Stimulated activated CD4-positive, alpha-beta T cell treated with anti-CD3 and anti-CD28 coated beads, Interleukin-12 subunit alpha, Interleukin-12 subunit beta, amount 100 ng/mL, for 4 hours (primary cell): ENCODE measurements at places on chromosomes 7 and 10.

DNA sequence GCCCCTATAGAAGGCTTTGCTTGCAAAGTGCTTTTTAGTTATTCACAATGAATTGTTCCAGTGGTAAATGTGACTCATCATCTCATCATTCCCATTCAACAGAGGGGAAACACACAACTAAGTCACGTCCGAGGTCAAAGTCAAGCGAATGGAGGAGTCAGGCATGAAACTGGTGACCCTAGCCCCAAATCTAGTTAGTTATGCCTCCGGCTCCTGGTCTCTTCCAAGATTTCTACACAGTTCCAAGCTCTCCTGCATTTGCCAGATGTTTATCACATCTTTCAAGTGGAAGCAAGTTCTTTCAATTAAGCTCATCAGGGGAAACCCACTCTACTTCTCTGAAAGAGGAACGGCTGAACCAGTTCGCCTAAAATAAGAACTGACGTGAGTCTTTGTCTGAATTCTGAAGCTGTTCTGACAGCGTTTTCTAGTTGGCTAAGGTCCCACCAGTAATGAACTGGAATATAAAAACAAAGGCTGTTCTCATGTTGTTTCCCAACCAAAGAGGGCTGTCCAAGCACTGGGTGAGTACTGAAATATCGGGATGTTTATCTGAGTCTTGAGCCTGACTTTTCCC is 140.9 kb upstream of the NRBF2 start:
- no peak for DNase-seq

DNA sequence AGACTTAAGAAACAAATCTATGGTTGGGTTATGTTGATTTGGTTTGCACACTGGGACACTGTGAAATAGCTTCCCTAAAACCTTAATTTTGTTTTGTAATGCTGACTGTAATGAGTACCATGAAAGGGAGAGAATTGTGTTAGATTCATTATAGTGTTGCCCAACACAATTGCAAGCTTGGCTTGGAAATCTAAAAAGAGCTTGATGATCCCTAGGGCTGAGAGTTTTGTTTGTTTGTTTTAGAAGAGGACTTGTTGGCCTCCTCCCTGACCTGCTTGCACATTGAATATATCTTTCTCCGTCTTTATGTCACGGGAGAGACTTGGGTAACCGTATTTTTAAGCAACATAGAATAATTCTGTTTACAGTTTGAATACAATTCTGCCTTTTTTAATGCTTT is 410.1 kb downstream of the ARL4A start:
- no peak for DNase-seq

GRCh38 chr7:122457325-122457724 is 152.8 kb upstream of the FEZF1 start:
- no peak for DNase-seq

GRCh38 chr10:111967547-111967946 is 216.0 kb downstream of the GPAM start:
- DNase-seq = no peak

- DNase-seq = no peak
Measured at GRCh38 chr7:45525057-45525456, 49.1 kb upstream of the ADCY1 start.

DNA sequence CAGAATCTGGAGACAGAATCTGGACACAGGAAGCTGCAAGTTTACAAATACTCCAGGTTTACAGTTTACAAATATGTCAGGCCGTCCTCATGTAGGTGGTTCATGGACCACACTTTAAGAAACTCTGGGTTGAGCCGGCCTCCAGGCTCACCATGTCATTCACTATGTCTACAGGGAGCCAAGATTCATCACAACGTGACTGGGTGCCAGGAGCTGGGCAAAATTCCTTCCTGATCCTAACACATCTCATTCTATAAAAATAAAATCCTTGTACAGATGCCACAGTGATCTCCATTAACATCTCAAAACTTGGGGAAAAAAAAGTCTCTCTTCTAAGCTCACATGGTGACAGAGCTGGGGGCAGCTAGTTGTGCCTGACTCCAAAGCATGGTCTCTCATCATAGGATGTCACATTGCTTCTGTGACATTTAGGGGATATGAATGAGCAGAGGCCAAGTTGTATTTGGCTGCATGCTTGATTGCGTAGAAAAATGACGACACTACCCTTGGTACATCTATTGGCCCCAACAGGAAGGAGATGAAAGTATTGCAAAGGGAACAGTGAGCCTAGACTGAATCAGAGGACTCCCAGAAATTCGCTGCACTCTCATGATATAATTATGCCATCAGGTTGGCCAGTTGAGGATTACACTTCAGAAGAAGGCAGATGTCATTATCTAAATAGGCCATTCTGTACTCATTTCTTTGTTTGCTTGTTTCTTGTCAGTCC is 35.9 kb downstream of the MTURN start:
- no peak for DNase-seq

GRCh38 chr7:130293521-130293920 is 560 bp downstream of the CPA4 start:
- no peak for DNase-seq

DNA sequence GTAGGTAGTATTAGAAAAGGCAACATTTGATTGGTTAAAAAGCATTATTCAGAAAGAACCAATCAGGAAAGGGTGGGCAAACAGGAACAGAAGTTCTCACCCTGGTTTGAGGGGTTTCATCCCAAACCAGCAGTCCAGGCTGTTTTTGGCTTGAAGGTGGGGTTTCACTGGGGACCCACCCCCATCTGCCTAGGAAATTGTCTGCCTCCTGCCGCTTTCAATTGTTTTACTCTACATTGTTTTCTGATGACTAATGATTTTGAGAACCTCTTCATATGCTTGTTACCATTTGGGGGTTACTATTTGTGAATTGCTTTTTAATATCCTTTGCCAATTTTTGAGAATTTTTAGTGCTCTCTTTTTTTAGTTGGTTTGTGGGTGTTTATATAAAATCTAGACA is 3.3 kb upstream of the PCBD1 start:
- no peak for DNase-seq

DNA sequence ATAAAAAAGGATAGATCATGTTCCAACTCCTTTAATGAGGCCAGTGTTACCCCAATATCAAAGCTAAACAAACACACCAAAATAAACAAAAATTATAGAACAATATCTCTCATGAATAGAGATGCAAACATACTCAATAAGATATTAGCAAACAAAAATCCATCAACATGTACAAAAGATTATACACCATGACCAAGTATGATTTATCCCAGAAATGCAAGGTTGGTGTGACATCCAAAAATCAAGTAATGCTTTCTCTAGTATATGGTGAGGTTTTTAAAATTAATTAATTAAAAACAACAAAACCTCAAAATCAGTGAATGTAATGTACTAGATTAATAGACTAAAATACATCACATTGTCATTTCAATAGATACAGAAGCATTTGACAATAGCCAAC is 11.0 kb upstream of the MSMB start:
- DNase-seq = no peak

DNA sequence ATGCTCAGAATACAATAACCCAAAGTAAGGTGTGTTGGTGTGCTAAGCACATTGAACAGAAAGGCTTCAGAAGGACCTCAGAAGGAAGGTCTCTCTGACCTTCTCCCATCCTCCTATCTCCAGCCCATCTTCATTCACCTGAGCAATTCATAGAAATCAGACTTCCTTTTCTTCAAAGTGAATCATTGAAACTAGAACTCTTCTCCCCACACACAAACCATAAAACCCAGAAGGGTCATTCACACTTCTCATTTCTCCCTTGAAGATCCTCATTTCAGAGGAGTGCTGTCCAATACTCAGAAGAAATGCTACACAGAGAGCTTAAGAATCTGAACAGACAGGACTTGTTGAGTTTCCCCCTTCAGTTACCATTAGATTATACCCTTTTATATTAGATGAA is 89.5 kb downstream of the VWDE start:
- no peak for DNase-seq

- no peak for DNase-seq
Measured at GRCh38 chr10:56646329-56647111, 285.5 kb upstream of the ZWINT start.

GRCh38 chr7:908159-908581 is 31.8 kb downstream of the GET4 start:
- no peak for DNase-seq
